ENCODE measurements at places on chromosomes 2 and 18.

- DNase-seq: no peak
Observed at GRCh38 chr2:119734047-119734446, 25.7 kb upstream of the PTPN4 start.

GRCh38 chr2:10035053-10035422, 8.3 kb upstream of the KLF11 start:
- DNase-seq: no peak

- DNase-seq: no peak
Observed at GRCh38 chr2:223811757-223812156, 25.6 kb downstream of the AP1S3 start.

GRCh38 chr2:132581991-132582738, 87.8 kb downstream of the LYPD1 start:
- no peak for DNase-seq

GRCh38 chr2:98772536-98772935, 41.6 kb upstream of the MGAT4A start:
- DNase-seq: no peak

Data from tibial nerve (tissue), 4 donors.